ENCODE measurements at places on chromosomes 11 and 22. TPM values are rescaled to one million over a fixed set of nuclear protein-coding genes. Genes with fewer than 3 reads are reported as not detected.

- DNase-seq = no peak
These were observed 101.1 kb downstream of the NELL1 start for GRCh38 chr11:20770414-20770946.

DNA sequence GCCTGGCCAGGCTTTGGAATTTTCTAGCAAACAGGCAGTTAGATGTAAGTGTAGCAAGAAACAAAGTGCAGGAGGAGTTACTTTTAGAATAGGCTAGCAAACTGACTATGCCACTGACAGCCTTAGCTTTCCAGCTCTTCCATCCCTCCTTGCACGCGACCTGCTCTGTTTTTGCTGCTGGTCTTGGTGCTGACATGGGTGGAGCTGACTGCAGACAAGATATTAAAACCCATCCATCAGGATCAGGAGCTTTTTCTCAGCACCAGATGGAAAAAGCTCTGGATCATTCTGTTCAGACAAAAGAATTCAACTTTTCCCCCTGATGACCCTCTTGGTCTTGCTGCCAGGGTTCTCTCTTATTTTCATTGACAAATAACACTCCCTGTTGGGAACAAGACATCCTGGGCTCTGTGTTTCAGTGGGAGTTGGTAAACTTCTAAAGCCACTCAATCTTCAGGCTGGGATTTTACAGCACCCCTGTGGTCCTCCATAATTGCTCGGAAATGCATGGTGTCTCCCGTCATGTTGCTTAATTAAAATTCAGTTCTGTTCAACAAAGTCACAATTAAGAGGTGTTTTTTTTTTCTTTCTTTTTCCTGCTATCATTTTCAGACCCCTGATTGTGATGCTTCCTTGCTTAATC lies 240.0 kb upstream of the LARGE1 start:
- no peak for DNase-seq

FAM180B gene
- 0.36 TPM for total RNA-seq

TTLL12 gene
- 43.5 TPM for total RNA-seq
